ENCODE measurements at places on chromosomes 2 and 18.

DNA sequence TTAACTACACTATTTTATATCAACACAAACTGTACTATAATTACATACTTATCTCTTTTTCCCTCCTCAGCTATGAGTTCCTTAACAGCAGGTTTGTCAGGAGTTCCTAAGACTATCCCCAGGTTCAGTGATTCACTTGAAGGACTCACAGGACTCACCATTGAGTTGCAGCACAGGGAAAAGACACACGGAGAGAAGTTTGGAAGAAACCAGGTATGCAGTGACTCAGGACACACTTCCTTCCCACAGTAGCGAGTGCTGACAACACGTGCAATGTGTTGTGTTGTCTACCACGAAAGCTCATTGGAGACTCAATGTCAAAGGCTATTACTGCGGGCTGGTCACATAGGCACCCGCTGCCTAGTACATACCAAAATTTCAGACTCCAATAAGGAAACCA is 32.0 kb downstream of the MGAT4A start:
- DNase-seq = no peak

DNA sequence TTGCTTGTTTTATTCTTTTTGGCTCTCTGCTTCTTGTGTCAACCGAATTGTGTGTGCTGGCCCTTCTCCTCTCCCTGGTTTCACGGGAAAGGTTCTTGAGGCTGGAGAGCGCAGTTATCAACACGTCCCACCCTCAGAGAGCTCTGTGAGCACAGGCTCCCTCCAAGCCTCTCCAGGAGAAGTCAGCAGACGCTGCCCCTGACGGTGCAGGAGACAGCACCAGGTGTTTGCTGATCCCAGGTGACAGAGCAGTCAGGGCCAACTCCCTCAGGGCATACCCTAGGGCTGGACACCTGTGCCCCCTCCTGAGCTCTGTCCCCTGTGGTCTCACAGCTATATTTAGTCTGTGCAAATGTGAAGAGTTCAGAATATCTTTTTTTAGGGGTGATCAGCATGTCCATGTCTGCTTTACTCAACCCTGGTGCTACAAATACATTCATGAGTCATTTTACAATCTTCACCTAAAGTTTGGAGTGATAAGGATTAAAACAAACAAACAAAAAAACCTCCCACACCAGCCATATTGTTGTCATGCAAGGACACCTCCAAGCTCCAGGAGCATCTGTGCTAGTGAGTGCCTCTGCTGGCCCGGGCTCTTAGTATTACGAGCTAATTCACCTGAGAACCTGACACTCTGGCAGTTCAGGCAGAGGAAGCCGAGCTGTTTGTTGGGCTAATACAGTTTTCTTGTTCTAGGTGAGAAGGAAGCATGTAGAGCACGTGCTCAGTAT is 65.9 kb upstream of the TMEM200C start:
- no peak for DNase-seq

DNA sequence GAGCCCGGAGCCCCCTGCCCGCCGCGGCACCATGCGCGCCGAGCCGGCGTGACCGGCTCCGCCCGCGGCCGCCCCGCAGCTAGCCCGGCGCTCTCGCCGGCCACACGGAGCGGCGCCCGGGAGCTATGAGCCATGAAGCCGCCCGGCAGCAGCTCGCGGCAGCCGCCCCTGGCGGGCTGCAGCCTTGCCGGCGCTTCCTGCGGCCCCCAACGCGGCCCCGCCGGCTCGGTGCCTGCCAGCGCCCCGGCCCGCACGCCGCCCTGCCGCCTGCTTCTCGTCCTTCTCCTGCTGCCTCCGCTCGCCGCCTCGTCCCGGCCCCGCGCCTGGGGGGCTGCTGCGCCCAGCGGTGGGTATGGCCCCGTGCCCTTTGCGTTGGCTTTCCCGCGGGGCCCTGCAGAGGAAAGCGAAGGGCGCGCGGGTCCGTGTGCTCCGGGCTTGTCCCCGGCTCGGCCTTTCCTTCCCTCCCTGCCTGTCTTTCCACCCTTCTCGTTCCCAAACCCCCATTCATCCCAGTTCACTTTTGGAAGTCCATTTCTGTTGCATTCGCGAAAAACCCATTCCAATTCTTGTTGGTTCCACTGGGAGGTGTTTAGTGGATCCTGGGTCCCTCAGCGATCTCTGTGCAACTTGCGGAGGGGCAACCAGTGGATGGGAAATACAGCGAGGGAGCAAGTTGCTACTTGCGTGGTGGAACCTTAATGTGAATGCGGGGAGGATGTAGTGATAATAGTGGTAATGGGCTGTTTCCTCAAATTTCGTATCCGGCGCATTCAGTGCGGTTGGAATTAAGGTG is 599 bp downstream of the ADAM23 start:
- peak; percentile 47 for DNase-seq

DNA sequence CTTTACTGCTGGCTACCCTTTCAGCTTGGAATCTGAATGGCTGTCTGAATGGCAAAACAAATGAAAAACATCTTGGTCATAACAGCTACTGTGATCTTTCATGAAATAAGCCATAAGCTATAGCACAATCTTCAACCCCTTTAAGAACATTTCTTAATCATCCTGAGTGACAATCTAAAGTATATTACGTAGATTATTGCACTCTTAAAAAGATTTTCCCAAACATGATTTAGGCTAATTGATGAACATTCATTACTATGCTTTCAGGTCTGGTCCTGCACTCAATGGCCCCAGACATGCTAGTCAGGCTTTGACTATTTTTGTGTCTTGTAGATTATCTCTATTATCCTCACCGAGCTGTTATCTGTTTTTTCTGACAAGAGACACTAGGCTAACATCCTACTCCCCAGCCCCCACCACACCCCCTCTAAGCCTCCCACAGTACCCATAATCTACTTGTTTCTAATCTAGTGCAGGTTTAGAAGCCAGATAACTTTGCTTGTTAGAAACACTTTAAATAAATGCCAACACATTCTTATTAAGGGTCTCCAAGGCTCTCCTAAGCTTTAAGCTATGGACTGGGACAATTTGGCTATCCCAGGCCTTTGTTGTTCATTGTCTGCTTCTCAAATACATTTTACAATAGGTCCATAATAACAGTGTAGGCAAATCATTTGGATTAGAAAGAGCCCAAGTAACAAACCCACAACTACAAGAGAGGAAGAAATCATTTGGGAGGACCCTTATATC is 4.2 kb downstream of the SMAD2 start:
- DNase-seq = no peak

GRCh38 chr2:53949457-53949856 is 21.3 kb downstream of the PSME4 start:
- no peak for DNase-seq

DNA sequence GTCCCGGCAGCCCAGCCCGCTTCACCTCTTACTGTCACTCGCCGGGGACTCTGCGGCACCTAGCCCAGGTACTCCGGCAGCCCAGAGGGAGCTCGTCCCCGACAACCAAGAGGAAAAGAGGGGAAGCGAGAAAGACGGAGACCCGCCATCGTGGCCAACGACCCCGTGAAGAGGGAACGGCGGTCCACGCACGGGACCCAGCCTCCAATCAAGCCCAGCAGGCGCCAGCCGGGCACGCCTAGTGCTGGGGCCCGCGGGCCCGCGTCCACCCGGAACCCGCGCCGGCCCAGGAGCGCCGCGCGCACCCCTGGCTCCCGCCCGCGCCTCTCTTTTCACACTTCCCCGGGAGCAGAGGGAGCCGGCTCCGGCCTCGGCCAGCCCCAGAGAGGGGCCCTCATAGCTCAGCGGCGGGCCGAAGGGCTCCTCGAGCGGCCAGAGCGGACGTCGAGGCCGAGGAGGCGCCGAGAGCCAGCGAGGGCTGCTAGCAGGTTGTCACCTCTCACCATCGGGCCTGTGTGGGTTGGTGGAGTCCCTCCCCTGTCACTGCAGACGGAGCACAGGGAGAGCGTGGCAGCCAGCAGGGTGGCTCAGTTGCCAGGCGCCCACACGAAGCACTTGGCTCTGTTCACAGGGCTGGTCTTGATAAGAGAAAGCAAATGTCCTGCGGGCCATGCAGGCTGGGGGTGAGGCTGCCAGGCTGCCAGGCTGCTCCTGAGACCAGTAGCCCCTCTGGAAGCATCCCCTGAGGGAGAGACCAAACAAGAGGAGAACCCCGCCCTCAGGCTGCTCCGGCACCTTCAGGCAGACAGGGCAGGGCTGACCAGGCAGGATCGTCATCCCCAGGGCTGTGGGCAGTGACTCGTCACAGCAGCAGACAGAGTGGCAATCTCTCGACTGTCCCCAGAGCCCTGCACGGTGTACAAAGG is 36.9 kb upstream of the KLF11 start:
- peak; percentile 30 for DNase-seq

- DNase-seq = no peak
Measured at GRCh38 chr2:206869824-206870495, 69.4 kb upstream of the CPO start.

DNA sequence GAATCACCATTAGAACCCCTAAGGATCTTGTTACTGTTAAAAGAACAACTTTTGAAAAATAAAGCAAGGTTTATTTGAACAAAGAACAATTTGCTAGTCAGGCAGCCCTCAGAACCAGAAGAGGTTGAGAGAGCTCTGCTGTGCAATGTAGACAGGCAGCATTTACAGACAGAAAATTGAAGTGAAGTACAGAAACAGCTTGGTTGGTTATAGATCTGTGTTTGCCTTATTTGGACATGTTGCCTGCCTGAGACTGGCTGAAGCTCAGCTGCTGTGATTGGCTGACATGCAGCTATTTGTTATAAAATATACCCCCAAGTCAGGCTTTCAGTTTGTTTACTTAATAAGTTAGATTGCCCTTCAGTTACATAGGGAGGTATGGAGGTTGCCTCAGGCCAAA is 12.5 kb downstream of the MSTN start:
- no peak for DNase-seq

DNA sequence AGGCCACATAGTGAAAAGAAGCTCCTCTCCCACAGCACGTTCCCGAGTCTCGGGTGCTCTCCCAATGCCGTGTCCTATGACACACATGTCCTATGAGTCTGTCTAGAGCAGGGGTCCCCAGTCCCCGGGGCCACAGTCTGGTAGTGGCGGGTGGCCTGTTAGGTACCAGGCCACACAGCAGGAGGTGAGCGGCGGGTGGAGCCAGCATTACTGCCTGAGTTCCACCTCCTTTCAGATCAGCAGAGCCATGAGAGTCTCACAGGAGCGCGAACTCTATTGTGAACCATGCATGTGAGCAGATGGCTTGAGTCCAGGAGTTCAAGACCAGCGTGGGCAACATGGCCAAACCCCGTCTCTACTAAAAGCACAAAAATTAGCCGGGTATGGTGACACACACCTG is 112.6 kb downstream of the ZBTB7C start:
- no peak for DNase-seq

- no peak for DNase-seq
Measured at GRCh38 chr2:28702415-28702861, 49.2 kb upstream of the PPP1CB start.

All from ELF-1 (cell line).